ENCODE measurements at places on chromosomes 16 and 17. TPM values are rescaled to one million over a fixed set of nuclear protein-coding genes. Genes with fewer than 3 reads are reported as not detected.

The KRTAP9-1 gene
- not detected for total RNA-seq

The PRSS21 gene
- not detected for total RNA-seq

DNA sequence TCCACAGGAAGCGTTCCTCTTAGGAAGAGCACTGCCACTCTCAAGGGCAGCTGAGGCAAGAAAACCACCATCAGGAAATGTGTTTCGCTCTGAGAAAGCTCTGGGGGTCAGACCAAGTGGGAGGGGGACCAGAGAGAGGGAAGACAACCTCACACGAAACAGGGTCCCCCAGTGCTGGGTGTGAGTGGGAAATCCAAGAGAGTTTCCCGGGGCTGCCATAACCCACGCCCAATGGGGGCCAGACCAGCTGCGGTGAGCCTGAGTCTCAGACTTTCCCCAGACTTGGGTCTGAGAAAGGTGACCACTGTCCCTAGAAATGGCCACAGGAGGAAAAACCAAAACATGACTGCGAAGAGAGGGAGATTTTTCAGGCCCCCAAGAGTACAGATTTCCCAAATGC is 14.5 kb downstream of the DNAH17 start:
- no peaks in the 10 kb centered on the region for H3K36me3 ChIP-seq
- no peak for DNase-seq
- no peaks in the 10 kb centered on the region for H3K4me1 ChIP-seq
- no peaks in the 10 kb centered on the region for H3K27me3 ChIP-seq
- H3K27ac ChIP-seq: no peak overlapping the region
- H3K4me3 ChIP-seq: no peak overlapping the region

- H3K27me3 ChIP-seq: peaks cover 21% of the 10 kb centered on the region
- H3K4me1 ChIP-seq: no peaks in the 10 kb centered on the region
- no peaks in the 10 kb centered on the region for H3K36me3 ChIP-seq
- H3K27ac ChIP-seq: no peak overlapping the region
- DNase-seq: no peak
These were observed 25.4 kb downstream of the RTN4RL1 start for GRCh38 chr17:1999557-2000251.

DNA sequence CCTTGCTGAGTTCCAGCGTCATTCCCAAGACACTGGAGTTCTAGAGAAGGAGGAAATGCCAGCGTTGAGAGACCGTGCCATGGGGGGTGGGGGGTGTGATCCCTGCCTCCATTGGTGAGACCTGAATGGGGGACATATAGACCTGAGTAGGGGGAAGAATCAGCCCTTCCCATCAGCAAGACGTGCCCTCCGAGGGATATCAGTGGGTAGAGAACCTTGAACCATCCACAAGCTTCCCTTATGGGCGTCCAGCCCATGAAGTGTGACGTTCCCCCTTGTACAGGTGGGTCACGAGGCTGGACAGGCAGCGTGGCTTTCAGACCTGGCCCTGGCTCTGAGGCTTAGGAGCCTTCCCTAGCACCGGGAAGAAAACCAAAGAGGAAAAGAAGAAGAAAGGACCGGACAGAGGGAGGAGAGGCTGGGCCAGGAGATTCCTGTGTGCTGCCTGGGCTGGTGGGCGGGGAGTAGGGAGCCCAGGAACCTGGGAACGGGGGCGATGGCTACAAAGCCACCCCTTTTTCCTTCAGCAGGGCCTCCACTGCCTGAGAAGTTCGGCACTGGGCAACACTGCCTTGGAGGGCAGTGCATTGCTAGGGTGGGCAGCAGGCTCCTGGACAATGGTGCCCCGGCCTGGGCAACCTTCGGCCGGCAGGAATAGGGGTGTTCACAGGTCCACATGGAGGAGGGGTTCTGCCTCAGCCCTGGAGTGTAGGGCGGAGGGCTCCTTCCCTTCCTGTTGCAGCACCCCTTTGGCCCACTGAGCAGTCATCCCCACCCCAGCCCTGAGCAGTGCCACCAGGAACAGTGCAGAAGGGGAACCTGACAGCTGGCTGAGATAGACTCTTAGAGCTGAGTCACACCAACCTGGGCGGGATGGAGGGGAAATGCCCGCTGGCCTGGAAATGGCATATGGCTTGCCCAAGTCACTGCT is 7.2 kb downstream of the RAB11FIP4 start:
- H3K36me3 ChIP-seq: no peaks in the 10 kb centered on the region
- H3K27me3 ChIP-seq: peaks cover 11% of the 10 kb centered on the region
- H3K4me3 ChIP-seq: no peak overlapping the region
- H3K4me1 ChIP-seq: no peaks in the 10 kb centered on the region
- H3K27ac ChIP-seq: no peak overlapping the region

GRCh38 chr17:9098242-9098825 is 77.0 kb downstream of the NTN1 start:
- H3K27me3 ChIP-seq: peaks cover 10% of the 10 kb centered on the region
- no peaks in the 10 kb centered on the region for H3K36me3 ChIP-seq
- no peaks in the 10 kb centered on the region for H3K4me1 ChIP-seq
- no peak for DNase-seq
- H3K27ac ChIP-seq: no peak overlapping the region

Data from CD4-positive, alpha-beta T cell (primary cell).